Stimulated activated CD8-positive, alpha-beta memory T cell treated with anti-CD3 and anti-CD28 coated beads, Interleukin-7, amount 100 ng/mL, for 1 hour (primary cell): ENCODE measurements at places on chromosomes 7 and 10.

DNA sequence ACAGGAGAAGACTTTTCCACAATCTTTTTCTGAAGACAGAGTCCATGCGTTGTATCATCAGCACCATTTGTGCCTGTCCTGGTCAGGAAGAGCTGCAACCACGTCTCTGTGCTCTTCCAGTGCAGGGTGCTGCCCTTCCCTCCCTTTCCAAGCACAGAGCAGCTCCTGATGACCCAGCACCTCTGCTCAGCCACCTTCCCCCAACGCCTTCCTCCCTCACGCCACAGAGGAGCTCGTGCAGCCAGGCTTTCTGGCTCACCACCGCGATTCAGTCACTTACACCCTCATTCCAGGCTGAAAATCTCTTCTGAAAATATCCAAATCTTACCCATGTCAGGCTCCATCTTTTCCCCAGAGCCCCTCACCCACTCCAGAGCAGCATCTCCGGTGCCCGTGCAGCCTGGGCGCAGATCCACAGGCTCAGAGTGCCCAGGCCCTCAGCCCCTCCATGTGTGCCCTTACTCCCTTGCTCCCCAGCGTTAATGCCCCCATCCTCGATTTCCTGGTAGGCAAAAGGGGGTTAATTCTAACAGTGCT lies 181.5 kb downstream of the DIP2C start:
- no peak for DNase-seq

- no peak for DNase-seq
Measured at GRCh38 chr10:79434223-79434687, 11.2 kb downstream of the ZCCHC24 start.

GRCh38 chr7:99729486-99730237 lies 5.3 kb downstream of the CYP3A7 start:
- no peak for DNase-seq

GRCh38 chr10:116836902-116837523 lies 12.3 kb upstream of the ENO4 start:
- no peak for DNase-seq

DNA sequence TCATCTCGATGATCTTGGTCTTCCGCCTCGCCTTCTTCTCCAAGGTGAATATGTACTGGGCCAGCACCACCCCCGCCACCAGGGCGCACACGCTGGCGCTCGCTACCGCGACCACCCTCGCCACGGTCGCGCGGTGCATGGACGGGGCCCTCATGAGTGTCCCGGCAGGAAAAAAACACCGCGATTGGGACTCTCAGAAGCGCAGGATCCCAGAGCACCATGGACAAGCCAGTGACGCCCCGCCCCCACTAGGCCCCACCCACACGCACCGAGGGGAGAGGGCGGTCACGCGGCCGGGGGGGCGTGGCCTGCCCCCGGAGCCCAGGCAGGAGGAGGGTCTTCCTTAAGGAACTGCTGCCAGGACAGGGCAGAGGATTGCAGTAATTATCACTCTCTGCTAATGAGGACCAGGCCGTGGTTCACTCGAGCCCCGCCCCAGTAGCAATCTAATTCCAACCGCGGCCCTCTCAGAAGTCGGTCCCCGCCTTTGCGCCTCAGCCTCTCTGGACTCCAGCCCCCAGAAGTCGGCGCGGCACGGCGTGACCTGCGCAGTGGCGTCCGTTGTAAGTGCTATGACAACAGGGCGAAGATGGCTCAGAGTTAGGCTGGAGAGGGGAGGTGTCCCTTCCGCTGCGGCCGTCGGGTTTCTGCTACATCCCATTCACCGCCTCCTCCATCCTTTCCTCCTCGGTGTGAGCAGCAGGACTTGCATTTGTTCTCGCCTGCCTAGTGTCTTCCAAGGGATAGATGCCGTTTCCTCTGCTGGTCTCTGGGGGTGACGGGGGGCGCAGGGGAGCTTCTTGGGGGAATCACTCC lies at the start of gene BBS9:
Gene BBS9 (plus strand): TSS at position 575 of the 816 bp plus-strand sequence. CDS start 16,689 bp downstream, outside the sequence.
- DNase-seq, result peak; percentile 79

- DNase-seq, result no peak
Measured at GRCh38 chr10:12758271-12758670, 243.2 kb downstream of the CCDC3 start.

- no peak for DNase-seq
Measured at GRCh38 chr10:131573707-131574106, 262.2 kb upstream of the TCERG1L start.

DNA sequence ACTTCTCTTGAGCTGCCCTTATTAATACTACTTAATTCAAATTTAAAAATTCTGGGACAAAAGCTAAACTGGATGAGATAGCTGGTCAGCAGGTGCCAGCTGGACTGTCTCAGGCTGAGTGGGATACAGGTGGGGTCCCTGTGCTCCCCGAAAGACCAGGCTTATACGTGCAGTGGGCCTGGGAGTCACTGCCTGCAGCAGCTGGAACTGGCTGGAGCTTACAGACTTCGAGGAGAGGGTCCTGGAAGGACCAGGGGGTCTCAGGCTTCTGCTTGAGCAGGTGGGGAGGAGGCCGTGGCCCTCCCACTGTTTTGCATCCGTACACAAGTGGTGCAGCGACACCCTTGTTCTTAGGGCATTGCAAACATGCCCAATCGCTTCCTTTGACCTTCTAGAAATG lies 203.7 kb downstream of the GLRX3 start:
- DNase-seq, result no peak

DNA sequence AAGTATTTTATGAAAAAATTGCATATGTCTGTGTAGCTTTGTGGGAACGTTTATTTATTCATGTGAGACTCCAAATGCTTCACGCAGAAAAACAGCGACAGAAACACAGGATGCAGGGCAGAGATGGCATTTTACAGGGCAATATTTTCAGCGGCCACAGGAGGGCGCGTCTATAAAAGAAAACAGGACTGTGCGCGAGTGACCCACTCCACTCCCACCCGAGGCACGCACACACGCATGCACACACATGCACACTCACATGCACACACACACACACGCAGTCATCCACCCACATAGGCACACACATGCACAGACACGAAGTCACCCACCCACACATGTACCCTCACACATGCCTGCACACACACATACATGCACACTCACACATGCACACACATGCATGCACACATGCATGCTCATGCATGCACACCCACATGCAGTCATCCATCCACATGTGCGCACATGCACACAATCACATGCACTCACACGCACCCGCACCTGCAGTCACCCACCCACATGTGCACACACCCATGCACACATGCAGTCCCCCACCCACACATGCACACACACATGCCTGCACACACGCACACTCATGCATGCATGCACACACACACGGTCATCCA lies 96.3 kb downstream of the DNAJB6 start:
- peak; percentile 38 for DNase-seq

DNA sequence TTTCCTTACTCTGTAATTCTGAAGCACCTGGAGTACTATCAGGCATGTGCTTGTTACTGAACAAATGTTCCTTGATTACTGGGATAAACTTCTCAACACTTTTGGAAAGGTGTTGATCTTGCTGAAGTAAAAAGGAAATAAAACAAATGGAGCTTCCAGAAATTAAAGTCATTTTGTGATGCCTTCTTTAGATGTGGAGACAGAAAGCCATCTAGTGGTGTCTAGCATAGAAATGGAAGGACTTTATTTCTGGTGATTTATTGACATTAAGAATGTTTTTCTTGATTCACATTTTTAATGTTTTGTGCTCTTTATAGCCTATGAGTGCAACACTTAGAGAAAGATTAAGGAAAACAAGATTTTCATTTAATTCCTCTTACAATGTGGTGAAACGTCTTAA lies 1.4 kb downstream of the SFR1 start:
- no peak for DNase-seq

DNA sequence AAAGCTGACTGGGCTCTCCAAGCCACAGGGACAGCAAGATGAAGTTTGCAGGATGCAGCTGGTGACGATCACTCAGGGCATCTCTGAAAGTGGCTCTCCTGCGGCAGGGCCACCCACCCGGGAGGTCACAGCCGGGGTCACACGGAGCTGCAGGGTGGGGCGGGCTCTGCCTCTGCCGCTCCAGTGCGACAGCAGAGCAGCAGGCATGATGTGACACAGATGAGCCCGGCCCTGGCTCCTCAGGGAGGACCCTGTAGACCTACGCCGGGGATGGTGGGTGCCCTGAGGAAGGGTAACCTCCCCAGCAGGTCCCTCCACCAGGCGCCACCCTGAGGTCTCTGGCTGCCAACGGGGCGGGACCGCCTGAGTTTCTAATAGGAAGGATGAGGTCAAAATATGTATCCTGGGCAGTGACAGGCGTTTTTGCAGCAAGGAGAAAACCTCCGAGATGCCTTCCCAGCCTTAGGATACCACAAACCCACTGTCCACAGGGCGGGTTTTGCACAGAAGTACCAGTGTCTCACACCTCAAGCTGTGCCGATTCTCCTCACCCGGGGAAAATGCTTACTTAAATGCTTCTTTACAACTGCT lies 114.8 kb upstream of the DIP2C start:
- DNase-seq, result no peak

DNA sequence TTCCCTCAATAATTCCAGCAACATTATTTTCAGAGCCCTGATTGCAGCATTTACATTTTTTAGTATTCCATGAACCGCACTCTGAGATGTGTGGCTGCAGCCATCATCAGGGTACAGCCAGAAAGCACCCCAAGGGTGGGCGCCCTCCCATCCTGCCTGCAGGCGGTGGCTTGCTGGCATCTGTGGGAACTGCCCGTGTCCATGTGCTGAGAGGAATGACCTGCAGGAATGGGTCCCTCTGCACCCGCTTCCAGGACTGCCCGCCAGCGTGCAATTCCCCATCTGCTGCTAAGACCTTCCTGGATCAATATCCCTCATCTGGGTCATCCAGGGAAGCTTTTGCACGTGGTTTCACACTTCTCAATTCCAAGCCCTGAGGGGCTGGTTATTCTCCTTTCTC lies 32.8 kb upstream of the NUB1 start:
- DNase-seq, result no peak

- no peak for DNase-seq
Measured at GRCh38 chr7:107995184-107996071, 7.5 kb downstream of the LAMB1 start.

DNA sequence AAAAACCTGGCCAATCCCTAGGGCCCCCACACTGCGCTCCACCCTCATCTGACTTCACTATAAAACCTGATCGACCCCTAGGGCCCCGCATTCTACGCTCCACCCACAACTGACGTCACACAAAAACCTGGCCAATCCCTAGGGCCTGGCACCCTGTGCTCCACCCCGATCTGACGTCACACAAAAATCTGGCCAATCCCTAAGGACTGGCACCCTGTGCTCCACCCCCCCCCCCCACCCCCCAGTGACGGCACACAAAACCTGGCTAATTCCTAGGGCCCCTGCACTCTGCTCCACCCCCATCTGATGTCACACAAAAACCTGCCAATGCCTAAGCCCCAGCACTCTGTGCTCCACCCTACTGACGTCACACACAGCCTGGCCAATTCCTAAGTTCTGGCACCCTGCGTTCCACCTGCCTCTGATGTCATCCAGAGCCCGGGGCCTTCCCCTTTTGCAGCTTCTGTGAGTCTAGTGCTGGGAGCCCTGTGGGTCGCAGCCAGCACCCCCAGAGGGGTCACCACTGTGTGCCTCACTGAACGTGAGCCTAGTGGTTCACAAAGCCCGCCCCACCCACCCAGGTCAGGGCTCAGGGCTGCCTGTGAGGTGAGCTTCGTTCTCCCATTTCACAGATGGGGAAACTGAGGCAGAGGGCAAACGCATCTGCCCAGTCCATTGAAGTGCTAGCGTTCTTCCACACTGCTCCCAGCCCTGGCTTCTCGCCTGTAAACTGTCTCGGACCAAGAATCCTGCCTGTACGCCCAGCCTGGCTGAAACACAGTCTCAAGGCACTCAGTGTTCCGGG lies 40.6 kb downstream of the MICALL2 start:
- no peak for DNase-seq

DNA sequence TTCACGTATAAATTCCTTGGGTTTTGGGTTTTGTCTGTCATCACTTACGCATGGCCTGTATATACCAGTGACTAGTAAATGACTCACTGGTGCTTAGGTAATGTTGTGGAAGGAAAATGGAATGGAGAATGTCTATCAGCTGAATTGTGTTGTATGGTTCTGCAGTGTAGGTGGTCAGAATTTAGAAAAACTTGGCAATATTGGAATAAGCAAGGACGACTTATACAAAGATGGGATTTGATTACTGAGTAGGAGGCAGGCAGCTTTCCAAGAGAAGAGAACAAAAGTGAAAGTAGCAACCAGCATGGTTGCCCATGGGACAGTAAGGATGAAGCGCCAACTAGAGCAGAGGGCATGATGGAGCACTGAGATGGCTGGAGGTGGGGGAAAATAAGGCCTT lies 168.6 kb upstream of the CSTF2T start:
- DNase-seq, result no peak

- DNase-seq, result no peak
Measured at GRCh38 chr7:135938563-135938962, 38.6 kb downstream of the MTPN start.

DNA sequence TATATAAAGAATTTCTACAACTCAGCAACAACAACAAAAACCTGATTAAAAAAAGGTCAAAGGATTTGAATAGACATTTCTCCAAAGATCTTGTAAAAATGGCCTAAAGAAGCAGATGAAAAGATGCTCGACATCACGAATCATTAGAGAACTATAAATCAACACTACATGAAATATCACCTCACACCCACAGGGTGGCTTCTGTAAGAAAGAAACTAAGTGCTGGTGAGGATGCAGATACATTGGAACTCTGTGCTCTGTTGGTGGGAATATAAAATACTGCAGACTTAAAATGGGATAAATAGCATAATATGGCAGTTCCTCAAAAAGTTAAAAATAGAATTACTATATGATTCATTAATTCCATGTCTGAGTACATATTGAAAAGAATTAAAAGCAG lies 38.3 kb upstream of the CDCA7L start:
- no peak for DNase-seq

DNA sequence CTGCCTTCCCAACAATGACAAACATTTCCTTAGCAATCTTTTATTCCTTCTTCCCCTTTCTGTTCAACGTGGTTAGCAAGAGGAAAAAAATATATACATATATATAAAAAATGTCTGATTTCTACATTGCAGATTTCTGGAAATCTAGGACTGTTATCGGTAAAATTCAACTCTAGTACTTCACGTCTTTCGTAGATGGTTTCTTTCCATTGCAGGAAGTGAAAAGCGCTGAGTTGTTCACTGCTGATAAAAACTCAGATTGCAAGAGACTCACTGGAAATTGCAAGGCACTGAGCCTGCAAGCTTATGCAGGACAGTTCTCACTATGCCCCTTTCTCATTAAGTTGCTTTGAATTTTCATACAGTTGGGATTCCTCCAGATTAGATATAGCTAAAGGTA lies 23.9 kb downstream of the KIN start:
- no peak for DNase-seq

DNA sequence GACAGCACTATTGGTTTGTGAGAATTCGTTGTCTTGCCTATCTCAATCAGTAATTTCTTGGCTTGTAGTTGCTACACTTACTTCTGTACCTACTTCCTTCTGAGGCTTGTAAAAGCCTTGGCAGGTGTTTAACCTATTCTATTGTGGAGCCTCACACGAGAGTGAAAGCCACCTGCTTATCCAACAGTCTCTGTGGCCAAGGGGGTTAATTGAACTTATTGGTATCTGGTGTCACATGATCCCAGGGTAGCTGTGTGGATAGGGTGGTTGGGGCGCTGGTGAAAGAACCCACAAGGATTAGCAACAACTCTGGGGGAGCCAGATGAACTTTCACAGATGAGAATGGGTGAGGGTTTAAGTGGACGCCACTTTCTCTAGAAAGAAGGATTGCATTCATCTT lies 13.9 kb upstream of the ATP6V0E2 start:
- no peak for DNase-seq
